ENCODE measurements at places on chromosomes 16 and 17.

- DNase-seq = no peak
Measured at GRCh38 chr17:57341611-57342540, 85.6 kb downstream of the MSI2 start.

GRCh38 chr16:70508752-70509151, 14.6 kb downstream of the COG4 start:
- no peak for DNase-seq

GRCh38 chr16:68342620-68343019, 31.8 kb downstream of the PRMT7 start:
- DNase-seq = no peak

GRCh38 chr17:36884495-36885152, 52.7 kb upstream of the LHX1 start:
- DNase-seq = no peak

- no peak for DNase-seq
Measured at GRCh38 chr17:64411999-64412771, 21.5 kb upstream of the PECAM1 start.

- DNase-seq = no peak
Measured at GRCh38 chr17:41417576-41418015, 6.8 kb downstream of the KRT37 start.

- DNase-seq = no peak
Measured at GRCh38 chr16:70267516-70267915, 15.8 kb upstream of the EXOSC6 start.

- no peak for DNase-seq
Measured at GRCh38 chr16:17106243-17106791, 364.4 kb downstream of the XYLT1 start.

GRCh38 chr16:8935989-8936388, 27.7 kb downstream of the USP7 start:
- DNase-seq = no peak

- DNase-seq = no peak
Measured at GRCh38 chr16:50254072-50254471, 12.3 kb upstream of the ADCY7 start.

GRCh38 chr16:51151961-51152663, 1.0 kb upstream of the SALL1 start:
- no peak for DNase-seq

- no peak for DNase-seq
Measured at GRCh38 chr17:77214743-77215142, 74.0 kb downstream of the SEC14L1 start.

DNA sequence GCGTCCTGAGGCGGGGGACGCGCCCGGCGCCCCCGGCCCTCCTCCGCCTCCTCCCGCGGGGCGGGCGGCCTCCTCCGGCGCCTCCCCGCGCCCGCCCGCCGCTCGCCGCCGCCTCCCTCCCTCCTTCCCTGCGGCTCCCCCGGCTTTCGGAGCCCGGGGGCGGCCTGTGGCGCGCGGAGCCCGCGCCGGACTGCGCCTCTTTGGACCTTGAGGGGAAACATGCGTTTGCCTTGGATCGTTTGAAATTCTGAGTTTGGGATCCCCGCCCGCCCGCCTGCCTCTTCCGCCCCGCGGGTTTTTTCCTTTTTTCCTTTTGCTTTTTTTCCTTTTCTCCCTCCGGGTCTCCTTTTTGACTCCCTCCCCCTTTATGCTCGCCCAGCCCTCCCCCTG, 390 bp downstream of the ZNRF1 start:
- no peak for DNase-seq

GRCh38 chr16:78773706-78774105, 674.3 kb downstream of the WWOX start:
- no peak for DNase-seq

DNA sequence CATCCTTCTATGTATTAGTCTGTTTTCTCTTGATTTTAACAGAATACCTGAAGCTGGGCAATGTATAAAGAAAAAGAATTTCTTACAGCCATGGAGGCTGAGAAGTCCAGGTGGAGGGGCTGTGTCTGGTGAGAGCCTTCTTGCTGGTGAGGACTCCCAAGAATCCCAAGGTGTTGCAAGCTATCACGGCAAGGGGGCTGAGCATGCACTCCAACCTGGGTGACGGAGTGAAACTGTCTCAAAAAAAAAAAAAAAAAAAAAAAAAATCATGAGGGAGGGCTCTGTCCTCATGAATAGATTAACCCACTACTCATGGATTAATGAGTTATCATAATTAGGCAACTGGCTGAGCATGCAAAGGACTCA, 19.4 kb downstream of the NQO1 start:
- DNase-seq = no peak

DNA sequence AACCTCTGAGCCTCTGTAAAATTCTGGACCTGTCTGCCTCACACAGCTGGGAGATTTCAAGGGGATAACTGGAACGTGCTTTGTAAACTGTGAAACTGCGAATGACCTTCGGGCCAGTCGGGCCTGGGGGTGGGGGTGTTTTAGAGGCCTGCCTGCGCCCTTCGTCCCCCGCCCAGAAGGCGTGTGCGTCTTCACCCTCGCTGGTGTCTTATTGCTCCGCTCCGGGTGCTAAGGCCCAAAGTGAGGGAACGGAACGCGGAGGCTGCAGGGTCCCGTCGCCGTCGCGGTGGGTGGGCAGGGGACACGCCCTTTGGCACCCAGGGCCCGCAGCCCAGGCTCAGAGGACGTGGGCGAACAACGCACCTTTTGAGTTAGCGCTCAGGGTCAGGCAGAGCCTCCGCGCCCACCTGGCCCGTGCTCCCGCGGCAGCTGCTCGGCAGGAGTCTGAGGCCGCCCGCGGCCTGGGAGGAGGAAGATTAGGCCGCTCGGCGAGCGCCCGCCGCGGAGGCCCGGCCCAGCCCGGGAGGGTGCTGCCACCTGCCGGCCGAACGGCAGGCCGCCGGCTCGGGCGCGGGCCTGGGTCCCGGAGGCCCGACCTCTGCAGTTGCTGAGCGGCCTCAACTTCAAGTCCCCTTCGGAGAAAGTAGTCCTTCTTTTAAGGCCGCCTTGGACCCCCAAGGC, 29.7 kb downstream of the DCAKD start:
- DNase-seq = no peak

DNA sequence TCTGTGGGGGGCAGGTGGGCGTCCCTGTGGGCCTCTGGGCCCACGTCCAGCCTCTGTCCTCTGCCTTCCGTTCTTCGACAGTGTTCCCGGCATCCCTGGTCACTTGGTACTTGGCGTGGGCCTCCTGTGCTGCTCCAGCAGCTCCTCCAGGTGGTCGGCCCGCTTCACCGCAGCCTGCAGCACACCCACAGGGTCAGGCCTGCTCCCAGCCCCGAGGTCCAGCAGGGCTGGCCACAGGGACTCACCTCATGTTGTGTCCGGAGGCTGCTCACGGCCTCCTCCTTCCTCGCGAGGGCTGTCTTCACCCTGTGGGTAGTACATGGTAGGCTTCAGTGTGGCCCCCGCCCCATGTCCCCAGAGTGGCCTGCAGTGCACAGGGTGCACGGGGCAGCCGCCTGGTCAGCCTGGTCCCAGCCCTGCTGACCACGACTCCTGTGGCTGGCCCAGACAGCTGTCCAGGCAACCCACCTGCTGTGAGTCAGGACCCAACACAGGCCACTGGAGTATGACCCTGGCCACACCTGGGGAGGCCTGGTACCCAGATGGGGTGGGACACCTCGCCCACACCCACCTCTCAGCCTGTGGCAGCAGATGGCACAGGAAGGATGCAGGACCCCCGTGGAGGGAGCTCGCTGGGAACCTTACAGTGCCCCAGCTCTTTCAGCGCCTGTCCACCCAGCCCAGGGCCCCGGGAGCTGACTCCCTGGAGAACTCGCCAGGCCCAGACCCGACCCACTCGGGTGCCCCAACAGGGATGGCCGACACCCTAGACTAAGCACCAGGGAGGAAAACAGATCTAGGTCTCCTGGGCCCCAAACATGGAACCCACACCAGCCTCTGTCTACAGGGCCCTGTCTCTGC, 23.9 kb upstream of the AATK start:
- DNase-seq = no peak

DNA sequence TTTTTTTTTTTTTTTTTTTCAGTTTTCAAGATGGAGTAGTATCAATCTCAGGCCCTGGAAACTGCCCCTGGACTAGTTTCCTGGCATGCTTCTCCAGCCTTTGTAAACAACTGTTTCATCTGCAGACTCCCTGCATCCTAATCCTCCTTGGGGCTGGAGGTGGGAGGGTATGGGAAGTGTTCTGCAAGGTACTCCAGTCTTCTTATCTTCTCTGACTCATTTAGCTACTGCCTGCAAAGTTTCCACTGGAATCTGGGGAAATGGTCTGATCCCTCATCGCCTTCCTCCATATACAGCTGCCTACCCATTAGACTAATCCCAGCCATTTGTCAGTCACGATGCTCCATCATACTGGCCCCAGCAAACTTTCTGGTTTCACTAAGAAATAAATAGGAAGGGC, 21.5 kb downstream of the COPZ2 start:
- DNase-seq = no peak

DNA sequence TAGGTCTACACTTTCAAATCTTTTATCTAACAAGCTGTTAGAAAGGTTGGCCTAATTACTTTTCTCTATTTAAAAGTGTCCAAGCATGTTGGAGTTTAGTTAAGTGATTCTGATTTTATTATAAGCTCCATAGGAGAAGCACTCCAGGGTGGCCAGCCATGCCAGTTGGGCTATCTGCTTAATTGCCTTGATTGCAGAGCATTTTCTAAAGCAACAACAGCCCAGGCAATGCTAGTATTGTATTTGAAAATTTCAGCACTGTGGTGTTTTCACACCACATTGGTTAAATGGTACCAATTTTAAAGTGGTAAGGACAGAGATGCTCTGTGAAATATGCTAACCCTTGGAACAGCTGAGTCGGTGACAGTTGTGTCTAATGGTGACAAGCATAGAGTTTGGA, 510.5 kb upstream of the CDH8 start:
- no peak for DNase-seq

- DNase-seq = no peak
Measured at GRCh38 chr17:82435103-82435502, 15.4 kb downstream of the CYBC1 start.

DNA sequence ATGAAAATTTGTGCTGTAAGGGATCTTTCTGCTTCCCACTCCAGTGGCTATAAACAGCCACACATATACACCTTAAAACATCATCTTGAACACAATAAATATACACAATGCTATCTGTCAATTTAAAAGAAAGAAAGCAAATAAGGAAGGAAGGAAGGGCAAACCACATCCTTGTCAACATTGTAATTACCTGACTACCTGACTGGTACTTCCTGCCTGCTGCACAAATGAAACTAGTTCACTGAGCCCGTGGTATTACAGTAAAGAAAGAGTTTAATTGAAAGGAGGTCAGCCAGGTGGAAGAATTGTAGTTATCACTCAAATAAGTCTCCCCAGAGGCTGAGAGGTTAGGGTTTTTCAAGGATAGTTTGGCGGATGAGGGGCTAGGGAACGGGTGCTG, 344.4 kb upstream of the ASIC2 start:
- DNase-seq = no peak

DNA sequence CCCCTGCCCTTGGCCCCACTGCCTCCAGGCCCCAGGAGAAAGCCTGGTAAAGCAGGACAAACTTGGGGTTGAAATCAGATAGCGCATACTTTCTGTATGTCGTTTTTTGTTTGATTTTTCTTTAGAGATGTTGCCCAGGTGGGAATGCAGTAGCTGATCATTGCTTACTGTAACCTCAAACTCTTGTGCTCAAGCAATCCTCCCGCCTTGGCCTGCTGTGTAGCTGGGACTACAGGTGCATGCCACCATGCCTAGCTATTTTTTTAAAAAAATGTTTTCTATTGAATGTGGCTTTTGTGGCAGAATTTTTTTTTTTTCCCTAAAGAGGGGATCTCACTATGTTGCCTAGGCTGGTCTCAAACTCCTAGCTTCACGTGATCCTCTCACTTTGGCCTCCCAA, 11.1 kb upstream of the CCL5 start:
- DNase-seq = no peak

DNA sequence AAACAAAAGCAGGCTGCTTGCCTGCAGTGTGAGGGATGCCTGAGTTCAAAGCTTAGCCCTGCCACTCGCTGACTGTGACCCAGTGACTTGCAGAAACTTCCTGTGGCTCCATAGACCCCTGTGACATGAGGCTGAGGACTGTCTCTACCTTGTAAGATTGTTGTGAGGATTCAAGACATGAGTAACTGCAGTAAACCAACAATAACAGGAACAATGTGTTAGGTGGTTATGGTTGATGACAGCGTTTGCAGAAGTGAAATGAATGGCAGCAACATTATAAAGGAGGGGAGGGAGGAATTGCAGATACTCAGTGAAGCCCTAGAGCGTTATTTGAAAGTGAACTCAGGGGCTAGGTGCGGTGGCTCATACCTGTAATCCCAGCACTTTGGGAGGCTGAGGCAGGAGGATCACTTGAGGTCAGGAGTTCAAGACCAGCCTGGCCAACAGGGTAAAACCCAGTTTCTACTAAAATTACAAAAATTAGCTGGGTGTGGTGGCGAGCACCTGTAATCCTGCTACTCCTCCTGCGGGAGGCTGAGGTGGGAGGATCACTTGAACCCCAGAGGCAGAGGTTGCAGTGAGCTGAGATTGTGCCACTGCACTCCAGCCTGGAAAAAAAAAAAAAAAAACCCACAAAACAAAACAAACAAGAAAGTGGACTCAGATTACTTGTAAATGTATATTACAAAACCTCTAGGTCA, 33.5 kb upstream of the EMP2 start:
- DNase-seq = no peak

DNA sequence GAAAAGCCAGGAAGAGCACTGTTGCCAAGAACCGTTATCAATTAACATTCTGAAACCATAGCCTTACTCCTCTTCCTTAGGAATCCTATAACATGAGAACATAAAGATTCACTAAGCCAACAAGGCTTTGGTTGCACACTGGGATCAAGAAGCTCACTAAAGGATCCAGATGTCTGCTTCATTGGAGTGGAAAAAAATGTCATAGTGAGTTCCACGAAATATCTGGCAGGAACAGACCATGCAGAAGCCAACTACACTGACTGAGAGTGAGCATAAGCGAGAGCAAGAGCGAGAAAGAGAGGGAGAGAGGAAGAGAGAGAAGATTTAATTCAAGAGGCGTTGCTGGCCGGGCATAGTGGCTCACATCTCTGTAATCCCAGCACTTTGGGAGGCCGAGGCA, 13.4 kb upstream of the MEIOC start:
- DNase-seq = no peak

DNA sequence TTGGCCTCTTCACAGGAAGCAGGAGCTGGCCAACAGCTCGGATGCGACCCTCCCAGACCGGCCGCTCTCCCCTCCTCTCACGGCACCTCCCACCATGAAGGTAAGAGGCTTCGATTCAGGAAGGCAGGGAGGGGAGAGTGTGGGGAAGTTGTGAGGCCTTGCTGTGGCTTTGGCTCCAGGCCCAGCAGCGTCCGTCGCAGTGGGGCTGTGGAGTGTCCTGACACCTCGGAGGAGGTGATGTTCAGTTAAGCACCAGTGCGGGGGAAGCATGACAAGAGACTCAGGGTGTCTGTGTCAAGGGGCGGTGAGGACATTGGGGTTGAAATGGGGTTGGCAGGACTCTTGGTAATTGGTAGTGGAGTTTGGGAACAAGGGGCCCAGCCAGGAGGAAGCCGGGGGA, 109.0 kb downstream of the RAP1GAP2 start:
- no peak for DNase-seq

- DNase-seq = no peak
Measured at GRCh38 chr17:50467855-50468303, 801 bp downstream of the CHAD start.

All from esophagus squamous epithelium (tissue), 5 donors.